Stimulated activated CD8-positive, alpha-beta memory T cell treated with anti-CD3 and anti-CD28 coated beads, Interleukin-7, amount 100 ng/mL, for 1 hour (primary cell): ENCODE measurements at places on chromosomes 5 and 9.

GRCh38 chr5:180644825-180645273, 4.6 kb downstream of the FLT4 start:
- no peak for DNase-seq

- no peak for DNase-seq
Observed at GRCh38 chr5:44935262-44935661, 126.5 kb downstream of the MRPS30 start.

DNA sequence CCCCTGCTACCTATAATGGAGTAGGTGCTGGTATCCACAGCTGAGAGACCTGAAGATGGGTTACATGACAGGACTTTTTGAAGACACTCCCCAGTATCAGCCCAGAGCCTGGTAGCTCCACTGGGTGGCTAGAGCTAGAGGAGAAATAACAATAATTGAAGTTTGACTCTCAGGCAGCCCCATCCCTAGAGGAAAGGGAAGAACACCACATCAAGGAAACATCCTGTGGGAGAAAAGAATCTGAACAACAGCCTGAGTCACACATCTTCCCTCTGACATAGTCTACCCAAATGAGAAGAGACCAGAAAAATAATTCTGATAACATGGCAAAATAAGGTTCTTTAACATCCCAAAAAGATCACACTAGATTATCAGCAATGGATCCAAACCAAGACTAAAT, 432.1 kb downstream of the CDH18 start:
- DNase-seq, result no peak

DNA sequence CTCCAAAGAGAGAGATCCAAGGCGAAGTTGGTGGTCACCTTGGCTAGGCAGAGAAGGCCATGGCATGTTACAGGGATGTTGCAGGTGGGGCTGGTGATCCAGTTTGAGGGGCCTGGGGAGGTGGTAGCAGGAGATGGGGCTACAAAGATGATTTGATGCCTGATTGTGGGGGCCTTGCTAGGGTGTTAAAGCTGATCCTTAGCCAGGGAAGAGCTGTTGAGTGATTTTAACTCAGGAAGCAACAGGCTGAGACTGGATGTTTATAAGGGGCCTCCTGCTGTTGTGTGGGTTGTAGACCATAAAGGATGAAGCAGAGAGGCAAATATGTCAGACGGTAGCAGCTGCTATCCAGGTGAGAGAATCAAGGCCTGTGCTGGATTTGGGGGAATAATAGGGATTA, 19.0 kb upstream of the SMAD5 start:
- no peak for DNase-seq

GRCh38 chr5:66892716-66893115, 296.5 kb downstream of the MAST4 start:
- DNase-seq, result no peak

DNA sequence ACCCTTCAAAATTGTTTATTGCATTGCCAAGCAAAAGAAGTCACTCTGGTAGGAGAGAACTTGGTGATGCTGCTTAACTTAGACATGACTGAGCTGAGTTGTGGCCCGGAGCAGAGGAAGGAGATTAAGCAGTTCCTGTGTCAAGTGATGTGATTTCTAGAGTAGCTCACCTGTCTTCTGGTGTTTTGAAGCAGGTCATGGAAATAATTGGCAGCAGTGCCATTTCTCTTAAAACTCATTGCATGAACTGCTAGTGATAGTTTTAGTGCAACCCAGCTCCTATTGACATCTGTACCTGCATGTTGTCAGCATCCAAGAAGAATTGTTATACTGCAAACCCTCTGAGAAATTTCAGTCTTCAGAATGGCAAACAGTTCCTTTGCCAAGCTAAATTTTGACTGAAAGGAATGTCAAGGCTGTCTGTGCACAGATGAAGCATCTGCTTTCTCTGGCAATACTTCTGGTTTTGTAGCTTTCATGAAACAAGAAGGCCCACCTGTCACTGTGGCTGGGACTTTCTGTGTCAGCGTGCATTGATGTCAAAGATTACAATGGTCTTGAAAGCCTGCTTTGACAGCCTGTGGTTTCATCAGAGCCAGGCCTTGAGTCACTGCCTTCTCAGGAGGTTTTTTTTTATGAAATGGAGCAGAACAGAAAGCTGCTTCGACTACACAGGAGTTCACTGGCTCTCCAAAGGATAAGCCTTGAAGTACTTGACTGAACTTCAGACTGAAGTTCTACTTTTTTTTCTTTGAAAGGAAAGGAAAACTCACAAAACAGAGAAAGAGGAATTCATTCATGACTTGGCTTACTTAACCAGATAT, 90.6 kb downstream of the RALGPS1 start:
- peak; percentile 25 for DNase-seq

- no peak for DNase-seq
Observed at GRCh38 chr9:125119643-125120286, 23.6 kb downstream of the SCAI start.

DNA sequence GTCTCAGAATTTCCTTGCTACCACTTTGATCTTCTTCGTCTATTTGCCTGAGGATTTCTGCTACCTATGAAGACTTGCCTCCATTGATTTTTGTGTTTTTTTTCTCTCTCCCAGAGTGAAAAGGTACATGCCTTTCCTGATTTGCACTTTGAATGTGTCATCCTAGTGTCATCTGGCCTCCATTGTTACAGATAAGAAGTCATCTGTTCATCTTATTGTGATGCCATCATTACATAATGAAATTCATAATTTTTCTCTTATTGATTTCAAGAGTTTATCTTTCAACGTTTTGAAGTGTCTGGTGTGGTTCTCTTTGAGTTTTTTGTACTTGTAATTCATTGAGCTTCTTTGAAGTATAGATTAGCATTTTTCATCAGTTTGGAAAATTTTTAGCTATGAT, 144.8 kb downstream of the SH3GL2 start:
- DNase-seq, result no peak

- no peak for DNase-seq
Observed at GRCh38 chr5:140795259-140795641, 598 bp downstream of the PCDHA2 start.

GRCh38 chr5:76972689-76973088, 19.8 kb downstream of the CRHBP start:
- DNase-seq, result no peak

- DNase-seq, result no peak
Observed at GRCh38 chr9:91276513-91276912, 85.2 kb downstream of the AUH start.

- no peak for DNase-seq
Observed at GRCh38 chr9:78821126-78821822, 524.3 kb downstream of the PSAT1 start.

DNA sequence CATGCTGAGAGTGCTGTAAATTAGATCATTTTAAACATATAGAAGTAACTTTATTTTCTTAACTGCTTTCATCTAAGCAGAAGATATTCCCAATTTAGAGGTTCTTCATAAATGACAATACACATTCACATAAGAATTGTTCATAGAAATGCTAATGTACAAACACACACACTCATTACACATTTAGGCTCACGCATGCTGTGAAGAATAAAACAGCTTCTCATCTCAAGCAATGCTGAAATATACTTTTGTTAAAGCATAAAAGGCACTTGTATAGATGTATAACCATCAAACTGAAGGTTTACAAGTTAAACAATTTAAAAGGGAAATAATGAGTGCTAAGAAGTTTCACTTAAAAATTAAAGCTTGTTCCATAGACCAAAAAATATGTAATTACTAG, 18.1 kb upstream of the FTMT start:
- no peak for DNase-seq

- DNase-seq, result no peak
Observed at GRCh38 chr9:75889977-75890471, 449 bp upstream of the PCSK5 start.

DNA sequence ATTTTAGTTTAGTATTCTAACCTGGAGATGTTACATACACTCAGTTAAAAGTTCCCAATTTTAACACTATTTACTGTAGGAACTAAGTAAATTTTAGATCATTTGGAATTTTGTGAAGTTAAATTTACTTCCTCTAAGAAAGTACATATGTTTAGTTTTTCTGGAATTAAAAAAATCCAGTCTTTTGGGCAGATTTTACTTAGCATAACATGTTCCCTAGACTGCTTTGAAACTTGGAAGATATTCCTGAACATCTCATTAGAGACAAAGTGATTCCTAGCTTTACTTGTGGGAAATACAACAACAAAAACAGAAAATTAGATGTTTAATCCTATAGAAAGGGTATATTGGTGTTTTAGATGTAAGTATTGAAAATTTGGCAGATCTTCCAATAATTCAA, 930.0 kb upstream of the PTPRD start:
- DNase-seq, result no peak

DNA sequence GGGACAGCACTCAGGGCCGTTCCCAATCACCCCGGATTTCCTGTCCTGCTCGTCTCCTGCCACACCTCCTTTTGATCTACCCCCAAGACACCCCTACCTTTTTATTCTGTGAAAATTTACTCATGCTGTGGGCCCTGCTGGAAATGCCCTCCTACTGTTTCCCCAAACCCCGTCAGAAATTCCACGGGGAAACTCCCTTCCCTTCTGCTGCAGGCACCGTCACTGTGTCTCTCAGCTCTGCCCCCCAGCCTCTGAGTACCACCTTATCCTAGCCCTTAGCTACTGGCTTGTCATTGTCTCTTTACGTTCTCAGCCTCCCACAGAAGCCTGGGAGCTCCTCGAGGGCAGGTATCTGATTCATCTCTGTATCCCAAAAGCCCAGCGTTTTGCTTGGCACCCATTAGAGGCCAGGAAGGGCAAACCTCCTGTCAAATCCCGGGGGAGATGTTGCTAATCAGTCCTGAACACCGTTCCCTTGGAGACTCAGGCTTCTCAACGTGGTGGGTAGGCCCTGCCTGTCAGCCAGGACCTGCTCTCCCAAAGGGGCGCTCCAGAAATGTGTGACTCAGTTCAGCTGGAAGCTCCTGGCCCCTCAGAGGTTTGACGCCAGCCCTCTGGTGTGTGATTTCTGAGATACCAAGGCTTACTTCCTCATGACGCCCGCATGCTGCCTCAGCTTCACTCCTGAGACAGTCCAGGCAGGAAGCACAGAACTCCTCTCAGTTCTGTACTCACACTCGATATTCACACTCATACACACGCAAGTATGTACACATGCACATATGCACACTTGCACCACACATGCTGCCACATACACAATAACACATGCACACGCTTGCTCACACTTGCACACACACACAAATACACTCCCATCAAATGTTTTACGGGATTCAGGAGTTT, 50.7 kb upstream of the GRHPR start:
- DNase-seq, result no peak

DNA sequence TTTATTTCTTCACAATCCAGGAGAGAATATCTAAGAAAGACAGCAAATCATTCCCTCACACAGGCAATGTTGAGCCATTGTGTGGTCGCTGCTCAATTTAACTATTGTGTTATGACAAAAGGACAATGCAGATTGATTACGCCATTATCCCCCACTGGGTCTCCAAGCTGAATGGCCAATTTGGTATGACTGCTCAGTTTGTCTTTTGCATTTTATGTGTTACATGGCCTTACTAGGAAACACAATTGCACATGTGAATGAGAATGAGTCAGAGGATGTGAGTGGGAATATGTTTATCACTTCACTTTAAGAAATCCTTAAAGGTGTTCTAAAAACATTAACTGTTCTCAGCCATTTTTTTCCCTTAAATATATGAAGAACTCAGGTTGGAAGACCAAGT, 108.3 kb downstream of the FAM174A start:
- no peak for DNase-seq

- DNase-seq, result no peak
Observed at GRCh38 chr5:113123618-113124017, 147.0 kb downstream of the DCP2 start.

GRCh38 chr5:1385395-1386273, 40.7 kb upstream of the CLPTM1L start:
- DNase-seq, result peak; percentile 71

DNA sequence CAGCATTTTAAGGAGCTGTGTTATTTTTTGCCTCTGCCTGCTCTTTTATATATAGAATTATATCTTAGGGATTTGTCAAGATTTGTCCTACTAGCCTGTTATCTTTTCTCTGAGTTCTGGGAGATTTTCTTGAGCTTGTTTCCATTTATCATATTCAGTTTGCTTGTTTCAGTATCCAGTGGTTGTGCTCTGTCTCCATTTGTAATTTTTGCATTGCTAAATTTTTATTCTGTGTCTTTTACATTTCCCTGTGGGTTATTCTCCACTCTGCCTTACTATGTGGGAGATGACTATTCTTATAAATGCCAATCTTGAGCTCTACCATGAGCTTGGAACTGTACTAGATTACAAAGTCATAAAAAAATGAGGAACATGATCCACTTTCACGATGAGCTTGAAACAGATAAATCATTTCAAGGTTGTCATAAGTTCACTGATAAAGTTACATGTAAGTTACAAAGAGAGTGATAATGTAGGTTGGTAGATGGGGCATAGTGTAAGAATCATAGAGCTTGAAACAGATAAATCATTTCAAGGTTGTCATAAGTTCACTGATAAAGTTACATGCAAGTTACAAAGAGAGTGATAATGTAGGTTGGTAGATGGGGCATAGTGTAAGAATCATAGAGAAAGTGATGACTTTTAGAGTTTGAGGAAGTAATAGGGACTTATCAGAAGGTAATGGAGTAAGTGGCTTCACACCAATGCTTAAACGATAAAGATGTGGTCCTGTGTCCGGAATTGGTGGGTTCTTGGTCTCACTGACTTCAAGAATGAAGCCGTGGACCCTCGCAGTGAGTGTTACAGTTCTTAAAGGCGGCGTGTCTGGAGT, 287.3 kb downstream of the ADGRV1 start:
- DNase-seq, result no peak

DNA sequence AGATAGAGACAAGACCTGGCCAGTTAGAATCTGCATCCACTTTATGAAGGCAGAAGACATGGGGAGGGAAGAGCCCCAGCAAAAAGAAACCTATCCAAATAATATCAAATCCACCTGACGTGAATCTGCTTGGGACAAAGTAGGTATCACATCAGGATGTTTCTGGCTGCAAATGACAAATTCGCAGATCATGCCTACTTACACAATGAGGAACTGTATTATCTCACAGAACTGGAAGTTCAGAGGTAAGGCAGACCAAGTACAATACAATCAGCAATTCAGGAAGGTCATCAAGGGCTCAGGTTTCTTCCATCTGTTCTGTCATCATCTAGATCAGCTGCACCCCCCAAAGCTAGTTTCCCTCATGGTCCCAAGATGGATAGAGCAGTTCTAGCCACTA, 13.2 kb upstream of the NR4A3 start:
- no peak for DNase-seq

DNA sequence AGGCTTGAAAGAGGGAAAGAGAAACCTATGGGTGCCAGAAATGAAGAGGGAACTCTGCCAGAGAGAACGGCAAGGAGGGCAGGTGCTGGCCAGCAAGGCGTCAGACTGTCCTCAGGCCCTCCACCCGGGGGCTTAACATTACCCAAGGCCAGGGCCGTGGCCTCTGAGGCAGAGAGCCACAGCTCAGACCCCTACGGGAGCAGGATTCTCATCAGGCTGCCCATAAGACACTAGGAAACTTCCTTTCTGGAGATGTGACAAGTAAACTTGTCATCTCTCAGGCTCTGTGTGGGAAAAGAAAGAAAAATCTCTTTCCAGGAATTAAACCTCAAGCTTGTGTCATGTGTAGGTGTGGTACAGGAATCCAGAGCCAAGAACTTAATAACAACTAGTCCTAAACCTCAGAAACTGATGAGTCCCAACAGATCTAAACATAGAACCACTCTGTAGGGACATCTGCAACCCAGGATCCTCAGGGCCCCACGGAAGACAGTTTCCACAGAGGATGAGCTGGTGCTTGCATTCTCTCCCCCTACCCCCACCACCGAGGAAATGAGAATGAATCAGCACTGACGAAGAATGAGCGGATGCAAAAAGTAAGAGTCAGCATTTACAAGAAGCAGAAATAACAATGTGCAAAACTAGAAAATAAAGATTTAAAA, 74.3 kb downstream of the DCP2 start:
- no peak for DNase-seq
